ENCODE measurements at places on chromosomes 6 and 20. TPM values are rescaled to one million over a fixed set of nuclear protein-coding genes. Genes with fewer than 3 reads are reported as not detected.

Gene PPIL6
- total RNA-seq, result 0.11 TPM

Gene PPDPF
- total RNA-seq, result 242 TPM

Gene CLDN20
- total RNA-seq, result not detected

Gene TNFRSF6B
- 119 TPM for total RNA-seq

- DNase-seq, result no peak
Measured at GRCh38 chr20:63473555-63474449, 1.3 kb upstream of the KCNQ2 start.

DNA sequence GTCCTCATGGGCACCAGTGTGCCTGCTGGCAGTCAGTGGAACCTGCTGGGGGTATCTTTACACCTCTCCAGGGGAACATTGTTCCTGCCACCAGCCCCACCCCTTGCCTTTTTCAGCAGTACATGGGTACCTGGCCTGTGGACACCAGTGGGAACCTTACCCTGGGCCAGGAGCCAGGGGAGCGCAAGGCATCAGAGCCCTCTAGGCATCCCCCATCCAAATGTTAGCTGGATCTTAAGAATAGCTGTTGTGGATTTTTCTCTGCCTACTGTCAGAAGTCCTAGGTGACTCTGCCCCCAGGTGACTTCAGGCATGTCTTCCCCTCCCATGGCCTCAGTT lies 38.8 kb upstream of the ID1 start:
- DNase-seq, result no peak

GRCh38 chr6:157258878-157259277 lies 64.4 kb downstream of the TMEM242 start:
- DNase-seq, result no peak

DNA sequence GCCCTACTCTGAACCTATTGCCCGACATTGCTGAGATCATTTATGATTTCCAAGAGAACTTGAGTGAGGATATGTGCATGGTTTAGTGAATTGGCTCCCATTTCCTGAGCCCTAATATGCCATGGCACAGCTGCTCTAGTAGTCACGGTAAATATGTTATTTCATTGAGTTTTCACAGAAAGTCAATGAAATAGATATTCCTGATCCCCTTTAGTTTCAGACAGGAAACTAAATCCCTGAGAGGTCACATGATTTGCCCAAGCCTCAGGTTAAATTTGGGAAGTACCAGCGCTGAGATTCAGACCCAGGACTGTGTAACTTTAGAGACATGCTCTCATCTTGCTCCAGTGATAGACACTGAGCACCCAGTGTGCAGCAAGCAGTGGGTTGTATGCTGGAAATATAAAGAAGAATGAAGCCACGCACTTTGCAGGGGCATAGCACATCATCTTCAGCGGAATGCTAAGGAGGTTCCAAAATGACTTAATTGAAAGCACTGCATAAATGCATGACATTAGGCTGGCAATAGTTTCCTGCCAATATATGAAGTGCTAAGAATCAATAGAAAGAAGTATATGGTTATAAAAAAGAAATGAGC lies 70.6 kb downstream of the FARS2 start:
- DNase-seq, result no peak

- DNase-seq, result no peak
Measured at GRCh38 chr20:49846206-49846807, 33.7 kb downstream of the SLC9A8 start.

GRCh38 chr20:5947276-5947675 lies 3.1 kb downstream of the TRMT6 start:
- DNase-seq, result no peak

- no peak for DNase-seq
Measured at GRCh38 chr6:12414096-12414675, 124.0 kb downstream of the EDN1 start.

GRCh38 chr6:109864050-109864449 lies 114.1 kb upstream of the GPR6 start:
- DNase-seq, result no peak

DNA sequence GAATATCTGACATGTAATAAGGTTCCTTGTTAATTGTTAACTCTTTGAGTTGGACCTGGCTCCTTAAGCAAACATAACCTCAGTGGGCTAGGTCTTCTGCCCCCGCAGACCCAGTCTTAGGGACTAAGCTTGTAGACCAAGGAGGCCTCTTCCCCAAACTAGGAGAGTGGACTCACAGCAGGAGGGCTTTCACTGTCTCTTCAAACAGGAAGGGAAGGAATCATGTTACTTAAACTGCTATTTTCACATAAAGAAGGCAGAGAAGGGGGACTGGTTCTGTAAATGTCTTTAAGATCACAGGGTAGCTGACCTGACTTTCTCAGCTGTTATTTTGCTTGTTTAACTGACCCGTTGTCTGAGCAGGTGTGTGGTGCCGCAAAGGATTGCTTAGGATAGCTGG lies 34.9 kb upstream of the PRDM1 start:
- DNase-seq, result no peak

- no peak for DNase-seq
Measured at GRCh38 chr20:17227219-17227575, 357 bp downstream of the PCSK2 start.

- DNase-seq, result no peak
Measured at GRCh38 chr20:32908334-32909292, 49.9 kb downstream of the EFCAB8 start.

DNA sequence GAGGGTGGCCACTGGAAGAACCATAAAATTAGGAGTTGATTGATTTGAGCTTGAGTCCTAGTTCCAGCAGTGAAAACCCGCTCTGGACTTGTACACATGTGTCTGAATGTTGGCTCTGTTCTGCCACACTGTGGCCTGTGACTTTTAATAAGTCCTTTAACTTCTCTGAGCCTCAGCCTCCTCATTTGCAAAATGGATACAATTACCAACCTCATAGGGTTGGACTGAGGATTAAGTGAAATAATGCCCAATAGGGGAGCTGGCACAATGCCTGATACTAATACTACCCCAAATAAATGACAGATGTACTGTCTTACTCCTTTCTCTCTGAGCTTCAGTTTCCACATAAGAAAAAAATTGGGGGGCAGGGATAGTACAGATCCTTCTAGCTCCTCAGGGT lies 92.6 kb upstream of the RIPOR2 start:
- DNase-seq, result no peak

DNA sequence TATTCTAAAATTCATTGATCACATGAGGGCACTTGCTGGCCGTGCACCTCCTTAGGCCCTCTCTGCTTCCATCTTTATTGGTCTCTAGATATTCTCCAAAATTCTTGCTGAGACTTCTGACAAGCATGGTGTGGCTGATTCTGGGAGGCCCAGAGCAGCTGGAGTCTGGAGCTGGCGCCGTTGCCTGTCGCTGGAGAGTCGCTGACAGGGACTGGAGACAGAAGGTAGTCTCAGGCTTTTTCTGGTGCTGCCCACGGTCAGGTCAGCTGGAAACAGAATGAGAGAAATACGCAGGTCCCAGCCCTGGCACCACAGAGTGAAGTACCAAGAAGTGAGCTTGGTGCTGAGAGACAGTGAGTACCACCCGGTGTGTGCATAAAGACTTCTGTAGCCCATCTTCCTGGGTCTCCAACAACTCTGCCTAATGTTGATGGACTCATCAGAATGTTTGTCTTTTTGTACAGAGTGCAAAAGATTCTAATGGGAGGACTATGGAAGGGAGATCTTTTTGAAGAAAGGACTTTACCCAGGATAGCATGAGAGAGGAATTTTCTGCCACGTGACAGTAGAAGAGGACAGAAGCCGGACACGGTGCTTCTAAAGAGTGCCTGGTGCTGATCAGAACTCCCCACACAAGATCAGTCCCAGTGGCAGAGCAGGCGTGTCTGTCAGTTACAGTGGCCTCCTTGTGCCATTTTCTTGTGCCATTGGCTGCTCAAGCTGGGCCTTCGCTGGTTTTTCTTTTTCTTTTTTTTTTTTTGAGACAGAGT lies 1.8 kb upstream of the ALDH8A1 start:
- no peak for DNase-seq
